ENCODE measurements at places on chromosomes 13 and 19. TPM values are rescaled to one million over a fixed set of nuclear protein-coding genes. Genes with fewer than 3 reads are reported as not detected.

ZNF765 gene
- 9.7 TPM for total RNA-seq

SERTM1 gene
- total RNA-seq = not detected

KRTDAP gene
- not detected for total RNA-seq

NFKBIB gene
- total RNA-seq = 16.8 TPM

SSC5D gene
- total RNA-seq = 0.05 TPM

ZNF442 gene
- total RNA-seq = 0.27 TPM

RFPL4AL1 gene
- not detected for total RNA-seq

TEX29 gene
- total RNA-seq = 0.40 TPM

FBN3 gene
- not detected for total RNA-seq

ZNF730 gene
- total RNA-seq = 0.08 TPM

CGB2 gene
- not detected for total RNA-seq

FLT1 gene
- 0.03 TPM for total RNA-seq

ZNF420 gene
- 8.1 TPM for total RNA-seq

SLC27A5 gene
- total RNA-seq = 0.13 TPM

CLC gene
- not detected for total RNA-seq
